ENCODE measurements at places on chromosomes 6 and 20.

GRCh38 chr6:167788563-167788903 lies 38.2 kb upstream of the AFDN start:
- no peak for DNase-seq

GRCh38 chr6:165685302-165685701 lies 22.3 kb upstream of the PDE10A start:
- DNase-seq = no peak

- DNase-seq = no peak
Measured at GRCh38 chr6:150382171-150382570, 13.4 kb downstream of the IYD start.

GRCh38 chr6:158764926-158765325 lies 54.2 kb downstream of the EZR start:
- no peak for DNase-seq

- DNase-seq = no peak
Measured at GRCh38 chr20:38590676-38591473, 9.9 kb downstream of the ADIG start.

GRCh38 chr6:170152989-170153388 lies 137.9 kb downstream of the DLL1 start:
- peak; percentile 84 for DNase-seq

DNA sequence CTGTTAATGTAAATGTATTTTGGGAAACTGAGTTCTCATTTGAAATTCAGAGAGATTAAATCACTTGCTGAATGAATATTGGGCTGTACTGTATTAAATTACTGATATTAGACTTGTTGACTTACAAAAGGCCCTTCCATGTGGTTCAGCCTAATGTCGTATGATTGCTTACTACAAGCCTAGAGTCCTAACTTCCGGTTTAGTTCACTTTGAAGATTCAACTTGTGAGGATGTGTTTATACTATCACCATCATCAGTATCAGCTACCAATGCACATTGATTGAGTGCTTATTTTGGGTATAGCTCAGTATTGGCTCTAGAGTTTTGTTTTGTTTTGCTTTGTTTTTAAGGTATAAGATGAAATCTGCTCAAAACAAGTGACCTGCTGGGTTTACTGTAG lies 48.3 kb downstream of the FAM217A start:
- DNase-seq = no peak

DNA sequence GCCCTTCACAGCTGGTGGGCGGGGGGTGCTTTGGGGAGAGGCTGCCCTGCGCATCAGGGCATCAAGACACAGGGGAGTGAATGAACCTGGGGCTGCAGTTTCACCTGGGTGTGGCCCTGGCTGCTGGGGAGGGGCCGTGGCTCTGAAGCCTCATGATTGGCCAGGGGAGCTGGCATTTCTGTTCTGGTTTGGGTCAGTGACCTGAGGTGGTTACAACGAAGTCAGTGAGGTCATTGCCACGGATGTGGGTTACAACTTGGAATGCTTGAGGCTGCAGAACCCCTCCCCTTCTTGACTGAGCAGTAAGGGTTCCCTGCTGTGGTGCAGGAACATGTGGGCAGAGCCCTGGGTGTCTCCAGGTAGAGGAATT lies 3.0 kb downstream of the TCEA2 start:
- DNase-seq = no peak

DNA sequence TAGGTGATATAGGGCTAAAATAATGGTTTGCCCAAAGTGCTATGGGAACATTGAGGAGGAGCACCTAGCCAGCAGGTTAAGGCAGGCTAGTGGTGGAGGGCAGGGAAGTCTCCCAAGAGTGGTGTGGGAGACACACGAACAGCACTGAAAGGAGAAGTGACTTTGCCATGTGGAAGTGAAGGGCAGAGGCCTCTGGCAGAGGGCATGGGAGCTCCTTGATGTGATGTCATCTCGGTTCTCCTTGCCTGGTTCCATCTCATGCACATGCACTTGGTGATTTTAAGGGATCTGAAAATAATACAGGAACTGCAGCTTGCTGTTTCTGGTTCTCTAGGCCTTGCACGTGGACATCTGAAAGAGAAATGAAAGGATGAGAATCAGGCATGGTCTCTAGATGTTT lies 4.7 kb upstream of the MAP3K4 start:
- DNase-seq = no peak

- DNase-seq = no peak
Measured at GRCh38 chr6:113632220-113632864, 224.8 kb upstream of the MARCKS start.

- DNase-seq = no peak
Measured at GRCh38 chr6:31568537-31568961, 3.5 kb upstream of the LTA start.

GRCh38 chr20:61668065-61668650 lies 397.5 kb downstream of the TAF4 start:
- DNase-seq = no peak

DNA sequence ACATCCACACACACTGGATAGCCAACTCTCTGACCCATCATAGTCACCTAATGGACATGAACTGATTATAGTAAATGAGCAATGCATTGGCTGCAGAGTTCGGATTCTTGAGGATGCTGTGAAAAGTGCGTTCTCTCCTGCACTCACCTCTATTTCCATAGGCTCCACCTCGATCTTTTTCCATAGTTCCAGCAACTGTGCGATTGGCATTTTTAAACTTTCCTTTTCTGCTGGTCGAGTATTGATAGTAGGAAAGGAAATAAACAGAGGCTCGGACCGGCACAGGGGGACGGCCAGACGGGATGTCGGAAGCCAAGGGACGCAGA lies 94.4 kb downstream of the RNASET2 start:
- no peak for DNase-seq

GRCh38 chr6:14775528-14775927 lies 470.3 kb upstream of the JARID2 start:
- DNase-seq = no peak

GRCh38 chr6:3559561-3559960 lies 102.7 kb upstream of the SLC22A23 start:
- DNase-seq = no peak

DNA sequence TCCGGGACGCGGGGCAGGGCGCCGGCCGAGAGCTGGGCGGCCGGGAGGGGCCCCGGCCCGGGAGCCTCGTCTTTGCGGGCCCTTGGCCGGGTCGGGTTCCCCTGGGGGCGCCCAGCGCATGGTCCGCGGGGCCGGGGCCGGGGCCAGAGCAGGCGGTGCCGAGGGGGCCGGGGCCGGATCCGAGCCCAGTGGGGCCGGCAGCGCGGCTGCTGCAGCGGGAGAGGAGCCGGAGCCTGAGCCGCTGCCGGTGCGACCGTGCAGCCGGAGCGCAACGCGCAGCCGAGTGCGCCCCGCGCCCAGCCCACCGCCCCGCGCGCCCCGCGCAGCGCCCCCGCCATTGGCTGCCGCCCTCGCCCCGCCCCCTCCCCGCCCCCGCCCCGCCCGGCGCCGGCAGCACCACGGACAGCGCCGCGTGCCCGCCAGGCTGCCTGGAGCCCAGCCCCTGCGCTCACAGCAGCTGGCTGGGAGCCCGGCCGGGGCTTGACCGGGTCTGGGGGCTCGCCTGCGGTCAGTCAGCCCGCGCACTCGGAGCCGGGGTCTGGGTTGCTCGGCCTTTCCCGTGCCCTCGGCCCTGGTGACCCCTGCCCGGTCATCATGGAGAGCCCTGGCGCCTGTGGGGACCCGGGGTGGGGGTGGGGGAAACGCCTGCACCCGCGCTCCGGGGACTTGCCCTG lies at the start of gene HRH3:
Gene HRH3, minus strand, starts transcription at position 287 of the 674 bp plus-strand sequence. CDS start 308 bp downstream, outside the sequence.
- DNase-seq = no peak

GRCh38 chr20:2922957-2923356 lies 49.7 kb downstream of the PTPRA start:
- no peak for DNase-seq
